ENCODE measurements at places on chromosomes 6 and 20.

GRCh38 chr6:111727802-111728201 is 122.1 kb upstream of the TRAF3IP2 start:
- DNase-seq = no peak

DNA sequence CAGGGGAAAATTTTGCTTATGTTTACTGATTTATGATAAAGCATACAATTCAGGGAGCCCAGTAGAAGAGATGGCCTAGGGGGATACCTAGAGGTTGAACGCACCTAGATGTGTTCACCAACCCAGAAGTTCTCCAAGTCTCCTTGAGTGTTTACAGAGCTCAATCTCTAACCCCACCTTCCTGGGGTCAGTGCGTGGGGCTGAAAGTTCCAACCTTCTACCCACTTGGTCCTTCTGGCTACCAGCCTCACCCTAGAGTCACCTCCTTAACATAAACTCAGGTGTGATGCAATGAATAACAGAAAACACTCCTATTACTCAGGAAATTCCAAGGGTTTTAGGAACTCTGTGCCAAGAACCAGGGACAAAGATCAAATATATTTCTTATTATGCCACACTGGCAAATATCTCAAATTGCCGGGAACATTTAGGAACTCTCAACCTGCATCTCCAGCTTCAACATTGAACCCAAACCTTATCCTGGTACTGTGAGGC is 26.4 kb downstream of the AFG1L start:
- no peak for DNase-seq

DNA sequence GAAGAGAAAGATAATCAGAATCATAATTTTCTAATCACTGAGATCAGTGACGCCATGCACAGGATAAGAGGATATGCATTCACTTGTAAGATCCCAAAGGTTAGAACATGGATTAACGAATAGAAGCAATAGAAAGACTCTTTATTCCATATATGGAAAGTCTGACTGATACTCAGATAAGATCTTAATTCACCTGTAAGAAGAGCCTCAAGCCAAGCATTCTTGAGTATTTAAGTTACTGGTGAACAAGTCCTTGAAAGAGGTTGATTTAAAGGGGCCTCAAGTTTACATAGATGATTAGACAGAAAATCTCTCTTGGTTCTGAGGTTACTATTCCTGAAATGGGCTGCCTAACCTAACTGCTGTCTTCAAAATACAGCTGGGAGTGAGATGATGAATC is 53.8 kb upstream of the MTRF1L start:
- DNase-seq = no peak

GRCh38 chr20:63469713-63470101 is 2.7 kb downstream of the KCNQ2 start:
- no peak for DNase-seq

- DNase-seq = no peak
Observed at GRCh38 chr6:144756469-144756868, 471.3 kb downstream of the UTRN start.

DNA sequence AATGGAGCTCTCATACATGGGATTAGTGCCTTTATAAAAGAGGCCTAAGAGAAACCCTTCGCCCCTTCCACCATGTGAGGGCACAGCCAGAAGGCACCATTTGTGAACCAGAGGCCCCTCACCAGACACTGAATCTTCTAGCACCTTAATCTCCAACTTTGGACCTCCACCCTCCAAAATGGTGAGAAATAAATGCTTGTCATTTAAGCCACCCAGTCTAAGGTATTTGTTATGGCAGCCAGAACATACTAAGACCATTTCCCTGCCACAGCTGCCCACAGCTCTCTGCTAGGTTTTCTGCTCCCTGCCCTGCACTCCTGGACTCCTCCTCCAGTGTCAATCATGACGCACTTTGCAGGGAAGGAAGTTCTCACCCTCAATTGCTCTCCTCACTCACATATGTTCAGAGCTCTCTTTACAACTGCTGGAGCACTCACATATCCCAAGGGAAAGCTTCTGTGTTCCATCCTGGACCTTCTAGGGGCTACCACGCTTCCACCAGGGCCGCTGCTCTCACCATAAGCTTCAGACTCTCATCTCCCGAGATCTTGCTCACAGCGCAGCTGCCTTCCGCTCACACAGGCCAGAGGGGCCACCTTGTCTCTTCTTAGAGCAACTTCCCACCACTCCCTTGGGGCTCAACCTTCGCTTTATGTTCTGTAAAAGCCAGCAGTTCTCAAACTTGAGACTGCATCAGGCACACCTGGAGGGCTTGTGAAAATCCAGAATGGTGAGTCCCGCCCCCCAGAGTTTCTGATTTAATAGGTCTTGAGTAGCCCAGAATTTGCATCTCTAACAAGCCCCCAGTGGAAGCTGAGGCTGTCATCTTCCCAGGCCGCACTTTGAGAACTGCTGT is 1.6 kb upstream of the LY86 start:
- no peak for DNase-seq

DNA sequence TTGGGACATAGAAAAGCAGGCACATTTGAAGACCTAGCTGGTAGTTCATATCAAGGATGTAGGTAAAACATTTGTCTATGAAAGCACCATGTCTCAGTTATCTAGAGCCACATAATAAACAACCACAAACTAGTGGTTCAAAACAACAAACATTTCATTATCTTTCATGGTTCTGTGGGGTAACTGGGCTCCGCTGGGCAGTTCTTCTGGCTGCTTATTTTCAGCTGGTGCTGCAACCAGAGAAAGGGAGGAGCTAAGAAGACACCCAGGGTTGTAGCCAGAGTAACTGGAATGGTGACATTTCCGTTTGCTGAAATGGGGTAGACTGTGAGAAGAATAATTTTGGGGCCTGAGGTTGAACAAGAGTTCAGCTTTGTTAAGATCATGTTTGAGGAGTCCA is 145.7 kb upstream of the SULF2 start:
- no peak for DNase-seq

- DNase-seq = no peak
Observed at GRCh38 chr6:30618270-30618797, 694 bp downstream of the MRPS18B start.

DNA sequence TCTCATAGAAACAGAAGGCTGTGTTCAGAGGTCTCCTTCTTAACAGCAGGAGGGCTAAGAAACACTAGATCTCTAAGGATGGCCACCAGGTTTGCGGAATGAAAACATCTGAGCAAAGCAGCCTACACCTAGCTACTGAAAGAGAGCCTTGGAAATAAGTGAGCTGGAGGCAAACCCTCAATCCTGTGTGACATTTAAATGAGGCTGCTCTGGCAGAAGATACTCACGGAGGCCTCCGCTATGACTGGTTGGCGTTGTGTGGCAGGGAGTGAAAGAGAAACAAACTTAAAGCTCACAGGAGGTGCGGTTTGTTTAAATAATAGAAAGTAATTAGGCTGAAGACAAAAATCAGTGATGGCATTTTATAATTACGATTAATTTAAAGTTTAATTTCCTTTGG is 162.0 kb upstream of the RNF217 start:
- no peak for DNase-seq

DNA sequence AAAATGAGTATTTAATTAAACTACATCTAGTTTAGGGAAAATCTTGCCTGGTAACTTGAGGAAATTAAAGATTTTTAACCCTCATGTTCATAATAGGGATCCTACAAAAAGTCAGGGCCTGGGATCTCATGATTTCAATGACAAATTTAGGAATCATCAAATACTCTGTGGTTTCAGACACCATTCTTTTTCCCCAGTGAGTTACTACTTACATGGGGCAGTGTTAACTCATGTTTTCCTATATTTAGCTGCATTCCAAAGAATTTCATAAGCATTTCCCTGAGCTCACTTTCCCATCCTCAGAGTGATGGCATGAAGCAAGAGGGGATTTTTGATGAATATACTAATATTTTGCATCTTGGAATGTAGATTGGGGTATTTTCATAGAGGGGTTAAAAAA is 321.7 kb downstream of the CENPW start:
- DNase-seq = no peak

DNA sequence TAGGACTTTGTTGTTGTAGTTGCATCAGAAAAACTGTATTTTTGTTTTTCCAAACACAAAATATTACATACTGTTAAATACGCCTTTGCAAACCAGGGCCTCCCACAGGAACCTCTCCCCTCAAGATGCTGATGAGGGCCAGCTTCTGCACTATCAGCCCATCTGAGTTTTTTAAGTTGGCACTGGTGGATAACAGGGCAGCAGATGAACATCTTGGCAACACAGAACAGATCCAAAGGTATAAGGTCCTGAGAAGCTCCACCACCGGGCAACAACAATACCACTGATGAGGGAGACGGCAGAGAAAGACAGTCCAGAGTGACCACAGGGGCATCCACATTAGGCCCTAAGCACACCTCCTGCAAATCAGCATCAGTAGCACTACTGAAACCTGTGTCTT is 177.7 kb downstream of the DLL1 start:
- no peak for DNase-seq

GRCh38 chr6:131669891-131670290 is 31.3 kb downstream of the OR2A4 start:
- DNase-seq = no peak
